ENCODE measurements at places on chromosomes 11 and 22.

DNA sequence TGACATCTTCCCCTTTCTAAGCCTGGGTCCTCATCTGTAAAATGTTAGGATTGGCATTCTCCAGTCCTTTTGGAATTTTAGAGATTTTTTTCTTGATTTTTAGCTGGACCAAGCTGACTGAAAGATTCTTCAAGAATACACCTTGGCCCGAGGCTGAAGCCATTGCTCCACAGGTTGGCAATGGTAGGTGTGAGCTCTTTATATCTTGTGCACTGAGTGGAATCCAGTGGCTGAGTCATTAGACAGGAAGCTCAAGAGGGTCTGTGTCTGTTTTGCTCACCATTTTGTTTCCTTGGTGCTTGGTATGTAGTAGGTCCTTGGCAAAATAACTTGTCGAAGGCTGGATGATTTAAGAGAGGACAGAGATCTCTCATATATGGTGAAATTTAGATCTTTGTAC lies 6.2 kb downstream of the EIF3L start:
- DNase-seq: no peak

DNA sequence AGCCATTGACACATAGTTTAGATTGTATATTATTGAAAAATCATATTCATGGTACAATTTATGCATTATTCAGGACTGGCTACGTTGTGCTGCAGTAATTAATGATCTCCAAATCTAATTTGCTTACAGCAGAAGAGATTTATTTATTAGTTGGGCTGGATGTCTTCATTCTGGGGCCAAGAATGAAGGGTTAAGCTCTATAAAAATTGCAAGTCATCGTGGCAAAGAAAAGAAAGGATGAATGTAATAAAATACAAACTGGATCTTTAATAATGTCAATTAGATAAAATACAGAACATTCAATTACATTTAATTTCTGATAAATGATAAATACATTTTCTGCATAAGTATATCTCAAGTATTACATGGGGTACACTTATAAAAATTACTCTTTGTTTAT lies 151.8 kb upstream of the ANO5 start:
- DNase-seq: no peak

GRCh38 chr11:105986554-105986953 lies 35.5 kb downstream of the MSANTD4 start:
- no peak for DNase-seq

DNA sequence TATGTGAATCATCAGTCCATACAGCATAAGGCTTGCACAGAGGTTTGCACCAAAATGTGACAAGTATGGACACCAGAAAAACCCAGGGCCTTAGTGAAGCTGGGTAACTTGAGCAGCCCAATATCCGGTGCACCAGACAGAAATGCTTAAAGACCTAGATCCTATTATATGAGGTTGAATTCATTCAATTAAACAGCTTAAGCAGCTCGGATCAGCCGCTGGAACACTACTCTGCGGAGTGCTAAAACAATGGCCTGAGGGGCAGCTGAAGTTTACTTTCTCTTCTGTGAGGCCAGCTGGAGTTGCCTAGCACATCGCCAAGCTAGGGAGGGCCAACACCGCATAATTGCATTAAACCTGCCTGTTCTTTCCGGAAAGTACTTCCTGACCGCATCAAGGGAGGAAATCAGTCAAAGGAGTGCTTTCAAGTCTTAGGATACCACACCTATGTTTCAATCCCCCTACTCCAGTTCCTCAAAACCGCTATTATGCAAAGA lies 17.0 kb upstream of the FAM181B start:
- DNase-seq: peak; percentile 15

DNA sequence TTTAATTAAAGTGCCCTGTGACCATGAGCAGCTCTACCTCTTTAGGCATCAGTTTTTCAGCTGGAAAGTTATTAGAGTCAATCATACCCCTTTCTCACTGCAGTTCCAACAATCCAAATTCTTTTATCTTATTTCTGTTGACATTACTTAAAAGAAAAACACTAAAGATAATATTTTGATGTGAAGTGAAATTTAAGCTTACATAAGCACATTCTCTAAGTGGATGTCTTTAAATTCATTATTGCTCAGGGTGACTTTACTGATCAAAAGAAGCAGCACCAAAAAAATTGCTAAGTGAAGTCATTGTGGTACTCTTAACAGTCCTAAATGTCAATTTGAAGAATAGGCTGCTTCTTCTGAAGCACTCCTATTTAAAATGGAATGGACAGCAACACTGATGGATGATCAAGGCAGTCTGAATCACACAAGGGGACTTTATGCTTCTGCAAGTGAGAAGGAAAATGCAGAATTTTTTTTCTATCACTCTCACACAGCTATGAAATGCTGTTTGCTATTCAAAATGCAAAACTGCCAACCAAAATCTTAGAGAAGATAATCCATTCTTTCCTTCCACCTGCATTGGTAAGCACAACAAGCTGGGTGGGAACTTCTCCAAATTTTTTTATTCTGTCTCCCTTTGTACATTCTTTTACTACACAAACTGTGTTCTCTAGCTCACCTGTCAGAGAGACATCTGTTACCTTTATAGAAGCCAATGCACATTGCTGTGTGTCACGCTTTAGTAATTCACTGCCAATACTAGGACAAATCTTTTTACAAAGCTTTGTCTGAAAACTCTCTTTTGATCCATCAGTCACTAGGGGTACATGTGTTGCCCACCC lies 179.9 kb downstream of the GRIA4 start:
- no peak for DNase-seq

- no peak for DNase-seq
Observed at GRCh38 chr11:132168344-132168981, 798.0 kb downstream of the NTM start.

DNA sequence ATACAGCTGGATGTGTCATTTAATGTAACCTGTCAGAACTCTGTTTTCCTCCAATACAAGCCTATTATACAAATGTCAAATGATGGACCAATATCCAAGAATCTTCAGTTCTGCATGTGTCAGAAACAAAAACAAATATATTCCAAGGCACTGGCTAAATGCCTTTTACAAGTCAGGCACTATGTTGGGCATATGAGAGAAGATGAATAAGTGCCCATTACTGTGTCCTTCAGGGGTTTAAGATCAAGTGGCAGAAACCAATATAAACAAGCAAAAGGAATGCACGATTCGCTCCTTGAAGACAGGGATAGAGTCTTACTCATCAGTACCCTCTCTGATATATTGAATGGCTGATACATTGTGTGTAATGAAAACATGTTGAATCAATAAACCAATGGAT lies 254.4 kb downstream of the TTC28 start:
- no peak for DNase-seq

- DNase-seq: no peak
Observed at GRCh38 chr22:33577862-33578411, 342.3 kb downstream of the LARGE1 start.

DNA sequence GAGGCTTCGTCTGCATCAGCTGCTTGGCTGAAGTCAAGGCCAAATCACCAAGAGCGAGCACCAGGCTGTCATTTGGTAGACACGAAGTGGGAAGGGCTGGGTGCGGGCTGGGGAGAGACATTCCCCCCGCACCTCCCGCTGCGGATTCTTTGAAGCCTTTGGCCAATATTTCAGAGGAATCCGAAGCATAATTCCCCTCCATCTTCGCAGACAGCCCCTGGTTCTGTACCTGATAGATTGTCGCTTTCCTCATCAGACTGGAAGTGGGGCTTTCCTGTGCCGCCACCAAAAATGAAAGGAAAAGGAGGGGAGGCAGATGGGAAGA lies 15.3 kb downstream of the BLID start:
- no peak for DNase-seq
